ENCODE measurements at places on chromosomes 16 and 17.

DNA sequence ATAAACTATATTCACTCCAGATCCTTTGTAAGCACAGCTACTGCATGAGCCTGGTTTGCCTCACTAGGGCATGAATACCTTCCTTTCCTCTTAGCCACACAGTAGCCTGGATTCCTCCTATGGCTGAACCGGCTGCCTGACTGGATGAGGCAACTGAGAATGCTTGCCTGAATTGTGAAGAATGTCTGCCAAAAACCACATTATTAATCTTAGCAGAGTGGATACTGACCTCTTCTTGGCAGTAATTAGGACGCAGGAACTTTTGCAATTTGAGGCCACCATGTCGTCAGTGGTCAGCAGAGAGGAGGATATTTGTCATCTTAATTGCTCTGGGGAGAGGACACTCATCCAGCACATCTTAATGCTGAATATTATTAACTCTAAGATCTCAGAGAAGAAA, 651.8 kb upstream of the GOT2 start:
- DNase-seq: no peak

GRCh38 chr17:77909816-77910215, 48.7 kb upstream of the TNRC6C start:
- DNase-seq: no peak

DNA sequence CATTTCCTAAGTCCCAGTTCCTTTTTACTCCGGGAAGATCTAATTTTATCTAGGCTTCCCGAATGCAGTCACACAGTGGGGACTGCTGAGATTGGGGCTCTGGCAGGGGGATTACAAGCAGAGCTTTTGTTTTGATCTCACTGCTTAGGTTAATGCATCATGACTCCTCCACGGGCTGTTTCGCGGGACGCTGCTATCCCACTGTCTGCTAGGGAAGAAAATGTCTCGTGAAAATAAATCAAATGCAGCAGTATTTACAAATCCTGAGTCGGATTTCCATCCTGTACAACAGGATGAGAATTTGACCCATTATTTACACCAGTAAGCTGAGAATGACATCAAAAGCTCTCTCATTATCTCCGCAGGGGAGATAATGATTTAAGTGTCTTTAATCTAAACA, 83.8 kb downstream of the CDH11 start:
- DNase-seq: no peak

- no peak for DNase-seq
These were observed 401.0 kb downstream of the PMP22 start for GRCh38 chr17:14864127-14864526.

- no peak for DNase-seq
These were observed 92.1 kb downstream of the TTC19 start for GRCh38 chr17:16091773-16092172.

GRCh38 chr16:85798901-85799496, 345 bp downstream of the EMC8 start:
- peak; percentile 89 for DNase-seq

- DNase-seq: no peak
These were observed 48.6 kb upstream of the ZNF469 start for GRCh38 chr16:88333848-88334777.

- no peak for DNase-seq
These were observed 49.3 kb downstream of the SF3B3 start for GRCh38 chr16:70572926-70573270.

DNA sequence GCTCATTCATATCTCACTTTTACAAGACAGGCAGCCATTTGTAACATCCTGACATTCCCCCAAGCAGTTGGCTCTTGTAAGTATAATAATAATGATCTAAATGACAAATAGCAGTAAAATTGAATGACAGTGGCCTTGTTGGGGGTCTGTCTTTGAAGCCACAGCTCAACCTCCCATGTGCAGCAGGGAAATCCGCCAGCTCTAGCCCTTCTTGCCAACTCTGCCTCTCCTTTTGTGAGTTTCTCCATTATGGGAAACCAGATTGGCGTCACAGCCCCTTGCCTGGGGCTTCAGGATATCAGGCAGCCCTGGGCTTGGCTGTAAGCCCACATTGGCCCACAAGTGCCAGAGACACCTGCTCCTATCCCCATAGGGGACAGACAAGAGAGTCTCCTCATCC, 70.4 kb upstream of the CACNG5 start:
- no peak for DNase-seq

DNA sequence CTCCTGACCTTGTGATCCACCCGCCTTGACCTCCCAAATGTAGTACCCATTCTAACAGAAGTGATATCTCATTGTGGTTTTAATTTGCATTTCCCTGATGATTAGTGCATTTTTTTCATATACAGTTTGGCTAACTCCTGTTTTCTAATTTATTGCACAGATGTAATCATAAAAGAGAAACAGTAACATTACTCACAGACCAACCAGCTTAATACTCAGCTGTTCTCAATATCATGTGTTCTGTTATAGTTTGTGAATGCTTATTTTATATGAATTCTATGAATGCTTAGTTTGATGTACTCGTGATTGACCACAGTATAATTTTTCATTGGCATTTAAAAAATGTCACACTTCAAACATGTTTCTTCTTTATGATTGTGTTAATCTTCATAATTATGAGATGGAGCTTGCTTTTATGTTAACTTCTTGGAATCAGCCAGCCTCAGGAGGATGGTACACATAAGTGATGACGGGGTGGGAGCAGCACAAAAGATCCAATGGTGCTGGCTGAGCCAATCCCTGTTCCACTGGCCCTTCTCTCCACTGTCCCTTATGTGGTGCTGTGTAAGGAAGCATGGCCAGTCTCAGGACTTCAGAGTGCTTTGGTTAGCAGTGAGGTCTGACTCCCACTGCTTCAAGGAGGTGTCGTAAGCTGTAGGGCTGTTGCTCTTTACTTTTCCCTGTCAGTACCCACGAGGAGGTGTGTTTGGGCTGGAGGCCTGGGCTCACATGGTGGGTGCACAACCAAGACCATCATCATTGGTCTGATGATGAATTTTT, 191.0 kb downstream of the SPECC1 start:
- no peak for DNase-seq

GRCh38 chr17:35117984-35118383, 1.7 kb downstream of the RAD51D start:
- no peak for DNase-seq

DNA sequence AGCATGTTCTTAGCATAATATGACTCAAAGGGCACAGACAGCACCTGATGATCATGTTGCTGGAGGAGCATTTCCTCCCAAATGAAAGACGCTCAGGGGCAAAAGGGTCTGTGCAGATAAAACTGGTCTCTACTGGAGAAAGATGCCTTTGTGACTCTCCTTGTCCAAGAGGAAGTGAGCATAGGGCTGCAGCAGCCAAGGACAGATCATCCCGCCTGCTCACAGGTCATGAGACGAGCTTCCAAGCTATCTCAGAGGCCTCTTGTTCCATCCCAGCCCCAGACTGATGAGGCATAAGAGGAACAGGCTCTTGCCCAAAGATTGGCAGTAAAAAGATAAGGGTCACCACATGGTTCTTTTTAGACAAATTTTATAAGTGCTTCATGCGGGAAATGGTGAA, 141.8 kb downstream of the KATNIP start:
- DNase-seq: no peak

DNA sequence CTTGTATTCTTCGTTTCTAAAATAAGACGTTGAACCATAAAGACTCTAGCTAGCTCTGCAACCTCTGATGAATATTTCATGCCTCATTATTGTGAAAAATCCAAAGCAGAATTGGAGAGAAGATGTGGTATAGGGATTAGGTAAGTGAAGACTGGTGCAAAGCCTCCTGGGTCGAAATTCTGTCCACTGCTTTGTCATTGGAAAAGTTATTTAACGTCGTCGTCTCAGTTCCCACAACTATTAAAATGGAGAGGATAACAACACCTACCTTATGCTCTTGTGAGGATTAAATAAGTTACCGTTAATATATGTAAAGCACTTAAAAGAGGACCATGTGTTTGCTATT, 1.4 kb upstream of the PRPSAP2 start:
- DNase-seq: no peak

GRCh38 chr16:23174622-23175021, 7.9 kb upstream of the SCNN1G start:
- no peak for DNase-seq

GRCh38 chr17:49522357-49522890, 27.3 kb downstream of the NGFR start:
- peak; percentile 56 for DNase-seq

DNA sequence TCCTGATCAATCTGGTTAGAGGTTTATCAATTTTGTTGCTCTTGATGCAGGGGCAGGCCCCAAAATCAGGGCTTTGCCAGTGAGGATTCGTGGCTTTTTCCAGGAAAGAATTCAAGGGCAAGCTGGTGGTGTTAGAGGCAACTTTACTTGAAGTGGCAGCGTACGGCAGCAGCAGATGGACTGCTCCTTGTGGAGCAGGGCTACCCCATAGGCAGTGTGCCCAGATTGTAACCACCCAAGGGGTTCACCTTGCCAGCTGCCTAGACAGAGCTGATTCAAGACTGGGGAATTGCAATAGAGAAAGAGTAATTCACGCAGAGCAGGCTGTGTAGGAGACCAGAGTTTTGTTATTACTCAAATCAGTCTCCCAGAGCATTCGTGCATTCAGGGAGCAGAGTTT, 16.7 kb downstream of the DRC7 start:
- DNase-seq: peak; percentile 21

- DNase-seq: no peak
These were observed 21.0 kb downstream of the ACE start for GRCh38 chr17:63497708-63498483.

GRCh38 chr16:73052576-73052975, 4.6 kb upstream of the ZFHX3 start:
- no peak for DNase-seq

GRCh38 chr16:46970089-46970488, 3.4 kb downstream of the DNAJA2 start:
- no peak for DNase-seq

DNA sequence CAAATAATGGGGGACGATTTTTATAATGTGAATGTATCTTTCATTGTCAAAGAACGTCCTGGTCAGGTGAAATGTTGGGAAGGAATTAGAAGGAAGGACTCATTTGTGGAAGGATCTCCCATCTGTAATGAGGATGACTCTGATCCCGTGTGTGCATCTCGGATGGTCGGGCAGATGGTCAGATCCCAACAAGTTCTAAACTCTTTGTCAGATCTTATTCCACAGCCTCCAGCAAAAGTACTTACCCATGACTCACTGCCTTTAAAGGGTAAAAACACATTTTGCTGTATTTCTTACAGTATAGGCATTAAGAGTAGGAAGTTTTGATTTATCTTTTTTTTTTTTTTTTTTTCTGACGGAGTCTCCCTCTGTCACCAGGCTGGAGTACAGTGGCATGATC, 539 bp upstream of the KRTAP4-8 start:
- DNase-seq: no peak

GRCh38 chr16:10338426-10338825, 47.4 kb upstream of the ATF7IP2 start:
- no peak for DNase-seq

DNA sequence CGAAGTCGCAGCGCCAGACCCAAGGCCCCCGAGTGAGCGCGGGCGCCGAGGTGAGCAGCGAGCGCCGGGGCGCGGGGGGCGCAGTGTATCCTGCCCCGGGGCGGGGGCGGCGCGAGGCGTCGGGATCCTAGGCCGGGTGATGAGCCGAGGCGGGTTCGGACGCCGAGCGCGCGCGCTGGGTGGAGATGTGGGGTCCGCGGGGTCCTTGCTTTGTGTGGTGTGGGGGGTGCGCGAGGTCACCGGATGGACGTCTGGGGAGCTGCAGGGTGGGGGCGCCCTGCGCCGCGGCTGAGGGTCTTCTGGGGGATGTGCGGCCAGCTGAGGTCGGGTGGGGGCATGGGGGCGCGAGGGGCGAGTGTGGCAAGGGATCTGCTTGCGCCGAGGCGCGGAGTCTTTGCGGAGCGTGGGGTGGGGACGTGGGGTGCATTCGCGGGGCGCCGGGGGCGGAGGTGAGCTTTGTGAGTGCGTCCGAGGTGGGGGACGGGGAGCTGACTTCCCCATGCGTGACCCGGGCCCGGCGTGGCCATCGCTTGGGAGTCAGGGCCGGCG, 560 bp downstream of the RAI1 start:
- DNase-seq: peak; percentile 90

DNA sequence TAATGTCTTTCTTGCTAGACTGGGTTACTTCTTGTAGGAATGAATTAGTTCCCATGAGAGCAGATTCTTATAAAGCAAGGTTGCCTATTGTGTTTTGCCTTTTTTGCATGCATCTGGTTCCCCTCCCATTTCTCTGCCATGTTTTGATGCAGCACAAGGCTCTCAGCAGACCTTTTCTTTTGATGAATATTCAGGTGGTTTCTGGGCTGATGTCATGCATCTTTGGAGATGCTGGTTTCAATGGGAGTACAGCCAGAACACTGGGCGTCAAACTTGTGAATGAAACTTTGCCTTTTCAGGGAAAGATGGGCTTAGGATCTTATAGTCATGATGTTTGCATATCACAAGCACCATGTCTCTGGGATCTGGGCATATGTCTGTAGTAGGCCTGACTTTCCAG, 111.7 kb upstream of the CCL2 start:
- no peak for DNase-seq

DNA sequence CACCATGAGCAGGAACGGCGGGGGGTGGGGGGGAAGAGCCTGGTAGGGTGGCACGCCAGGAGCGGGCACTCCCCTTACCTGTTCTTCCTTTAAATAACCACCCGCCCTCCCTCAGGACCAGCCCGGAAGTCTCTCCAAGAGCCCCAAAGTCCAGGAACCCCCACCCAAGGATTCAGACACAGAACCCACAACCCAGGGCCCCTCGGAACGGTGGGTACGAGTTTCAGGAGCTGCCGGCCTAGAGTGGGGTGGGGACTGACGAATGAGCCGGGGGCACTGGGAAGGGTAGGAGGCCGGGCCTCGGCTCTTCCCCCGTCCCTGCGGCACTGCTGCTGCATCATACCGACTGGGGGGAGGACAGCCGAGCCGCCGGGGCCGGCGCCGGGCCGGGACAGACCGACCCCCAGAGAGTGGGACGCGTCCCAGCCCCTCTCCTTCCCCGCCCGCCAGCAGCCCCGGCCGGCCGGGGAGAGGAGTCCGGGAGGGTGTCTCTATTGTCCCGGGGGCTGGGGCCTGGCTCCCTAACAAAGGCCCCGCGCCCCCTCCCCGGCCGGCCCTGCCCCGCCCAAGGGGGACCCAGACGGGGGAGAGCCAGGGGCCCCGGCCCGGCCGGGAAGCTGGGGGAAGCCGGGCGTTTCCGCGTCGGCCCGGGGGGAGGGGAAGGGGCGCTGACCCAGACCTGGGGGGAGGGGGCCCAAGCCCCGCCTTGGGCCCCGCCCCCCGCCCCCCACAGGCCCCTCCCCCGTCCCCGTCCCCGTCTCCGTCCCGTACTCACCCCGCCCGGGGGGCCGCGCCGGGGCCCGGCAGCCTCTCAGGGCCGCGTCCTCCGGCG, 747 bp downstream of the ATXN7L3 start:
- peak; percentile 95 for DNase-seq

DNA sequence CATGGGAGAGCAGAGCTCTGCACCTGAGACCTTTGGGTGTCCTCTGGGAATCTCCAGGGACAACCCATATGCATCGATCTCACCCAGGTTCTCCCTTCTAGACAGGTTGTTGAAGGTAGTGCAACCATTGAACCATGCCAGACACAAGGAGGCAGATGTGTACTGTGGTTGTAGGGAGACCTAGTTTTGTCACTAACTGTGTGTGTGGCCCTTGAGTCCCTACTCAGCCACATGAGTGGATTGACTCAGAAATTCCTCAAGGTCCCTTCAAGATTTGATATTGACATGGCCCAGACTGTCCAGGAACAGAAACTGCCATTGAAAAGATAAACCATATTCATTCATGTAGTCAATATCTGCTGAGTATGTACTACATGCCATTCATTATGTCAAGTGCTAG, 396.4 kb upstream of the CCL2 start:
- no peak for DNase-seq

- peak; percentile 46 for DNase-seq
These were observed 29.3 kb downstream of the TMEM94 start for GRCh38 chr17:75485688-75486087.

- no peak for DNase-seq
These were observed 21.8 kb downstream of the ITGB3 start for GRCh38 chr17:47275245-47275984.

All from spleen (tissue), 13 donors.